ENCODE measurements at places on chromosomes 3 and 15.

DNA sequence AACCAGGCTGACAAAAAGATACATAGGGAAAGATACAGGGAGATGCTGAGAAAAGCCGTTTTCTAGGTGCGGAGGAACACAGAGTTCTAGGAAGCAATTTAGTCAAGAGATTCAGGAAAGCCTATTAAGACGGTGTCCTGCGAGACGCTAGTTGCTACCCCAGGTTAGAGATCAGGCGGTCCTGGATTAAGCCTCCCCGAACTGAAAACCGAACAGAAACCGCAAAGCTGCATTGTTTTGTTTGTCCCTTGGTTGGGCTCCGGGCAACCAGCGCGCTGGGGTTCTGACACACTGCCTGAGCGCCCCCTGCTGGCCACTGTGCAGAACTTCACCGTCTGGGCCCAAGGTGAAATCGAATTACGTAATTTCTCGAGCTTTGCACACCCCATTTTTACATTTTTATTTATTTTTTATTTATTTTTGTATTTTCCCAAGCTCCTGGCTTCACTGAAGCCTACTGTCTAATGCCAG lies 37.3 kb upstream of the NDUFB4 start:
- peak; percentile 93 for DNase-seq

GRCh38 chr15:90618330-90619125 lies 88.8 kb downstream of the CRTC3 start:
- DNase-seq = no peak

- DNase-seq = no peak
These were observed 66.9 kb downstream of the CEP63 start for GRCh38 chr3:134552784-134553183.

- no peak for DNase-seq
These were observed 26.2 kb upstream of the IGF2BP2 start for GRCh38 chr3:185851046-185851445.
